ENCODE measurements at places on chromosomes 7 and 10.

DNA sequence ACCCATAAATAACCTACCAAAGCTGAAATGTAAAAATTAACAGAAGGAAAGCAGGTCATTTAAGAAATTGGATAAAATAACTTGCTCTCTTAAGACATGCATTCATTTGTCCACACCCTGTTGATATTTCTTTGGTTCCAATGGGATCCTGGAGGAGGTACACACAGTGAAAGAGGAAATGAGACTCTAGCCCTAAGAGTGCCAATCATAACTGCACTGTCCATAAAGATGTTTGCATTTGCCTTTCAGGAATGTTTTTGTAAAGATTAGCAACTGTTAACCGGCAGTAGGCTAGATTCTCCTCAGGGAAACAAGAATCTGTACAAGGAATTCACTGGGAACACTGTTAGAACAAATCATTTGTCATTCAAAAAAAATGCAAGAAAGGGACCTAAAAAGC is 61.0 kb downstream of the MEOX2 start:
- no peak for DNase-seq

DNA sequence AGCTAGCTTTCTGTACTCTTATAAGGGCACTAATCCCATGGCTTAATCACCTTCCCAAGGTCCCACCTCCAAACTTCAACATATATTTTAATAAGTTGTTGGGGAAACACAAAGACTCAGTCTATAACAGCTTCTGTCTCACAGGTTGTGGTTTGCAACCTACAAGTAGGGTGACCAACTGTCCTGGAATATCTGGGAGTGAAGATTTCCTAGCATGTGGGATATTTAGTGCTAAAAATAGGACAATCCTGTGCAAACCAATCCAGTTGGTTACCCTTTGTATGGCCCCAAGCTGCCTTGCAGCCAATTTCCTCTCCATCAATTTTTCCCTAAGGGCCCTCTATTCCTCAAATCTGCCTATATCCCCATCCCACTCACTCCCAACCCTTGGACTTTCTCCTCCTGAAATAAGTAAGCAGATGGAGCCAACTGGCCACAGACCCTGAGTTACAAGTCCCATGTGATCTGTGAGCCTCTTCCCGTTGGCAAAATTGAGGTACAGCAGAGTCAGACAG is 82.3 kb downstream of the FAM13C start:
- no peak for DNase-seq

DNA sequence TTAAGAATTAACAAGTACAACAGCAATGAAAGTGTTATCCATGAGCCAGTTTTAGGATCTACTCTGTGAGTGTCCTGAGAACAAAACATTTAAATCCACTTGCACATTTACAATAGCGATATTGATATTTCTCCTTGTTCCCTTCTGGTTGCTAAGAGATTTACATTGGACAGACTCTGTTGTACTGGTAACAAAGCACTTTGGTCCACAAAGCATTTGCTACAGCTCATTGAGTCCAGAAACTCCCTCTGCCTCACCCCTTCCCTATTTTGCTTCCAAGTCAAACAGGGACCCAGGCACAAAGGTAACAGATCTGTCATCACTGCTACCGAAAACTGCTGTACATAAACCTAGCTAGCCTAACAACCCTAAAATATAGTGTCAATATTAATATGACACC is 2.1 kb downstream of the ANK3 start:
- DNase-seq = no peak

GRCh38 chr7:24216576-24217125 is 67.3 kb upstream of the NPY start:
- DNase-seq = no peak

DNA sequence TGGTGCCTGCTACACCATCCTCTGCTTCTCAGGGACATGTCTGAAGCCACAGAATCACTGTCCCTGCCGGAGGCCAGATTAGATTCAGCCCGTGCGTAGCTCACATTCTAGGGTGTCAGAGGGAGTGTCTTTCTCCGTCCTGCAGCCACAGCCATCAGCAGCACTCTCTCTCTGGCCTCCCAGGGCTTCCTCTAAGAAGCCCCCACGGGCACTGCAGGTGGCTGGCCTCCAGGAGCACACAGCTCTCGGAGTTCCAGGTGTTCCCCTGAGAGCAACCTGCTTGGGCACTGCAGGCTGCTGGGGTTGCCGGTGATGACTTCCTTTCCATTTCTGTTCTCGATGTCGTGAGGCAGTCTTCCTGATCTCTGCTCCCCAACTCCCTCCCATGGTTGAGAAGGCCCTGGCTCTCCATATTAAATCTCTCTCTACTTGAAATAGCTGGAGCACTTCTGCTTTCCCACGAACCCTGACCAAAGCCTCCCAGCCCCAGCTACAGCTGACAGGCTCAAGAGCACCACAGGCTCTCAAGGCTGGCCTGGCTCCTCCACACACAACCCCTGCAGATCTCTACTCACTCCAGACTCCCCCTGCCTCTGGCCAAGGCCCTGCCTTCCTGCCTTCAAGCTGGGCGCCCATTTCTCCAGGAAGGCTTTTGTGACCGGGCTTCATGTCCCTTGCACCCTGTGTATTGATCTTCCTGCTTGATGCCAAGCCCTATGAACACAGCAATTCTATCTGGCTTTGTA is 49.0 kb upstream of the TMEM72 start:
- no peak for DNase-seq

DNA sequence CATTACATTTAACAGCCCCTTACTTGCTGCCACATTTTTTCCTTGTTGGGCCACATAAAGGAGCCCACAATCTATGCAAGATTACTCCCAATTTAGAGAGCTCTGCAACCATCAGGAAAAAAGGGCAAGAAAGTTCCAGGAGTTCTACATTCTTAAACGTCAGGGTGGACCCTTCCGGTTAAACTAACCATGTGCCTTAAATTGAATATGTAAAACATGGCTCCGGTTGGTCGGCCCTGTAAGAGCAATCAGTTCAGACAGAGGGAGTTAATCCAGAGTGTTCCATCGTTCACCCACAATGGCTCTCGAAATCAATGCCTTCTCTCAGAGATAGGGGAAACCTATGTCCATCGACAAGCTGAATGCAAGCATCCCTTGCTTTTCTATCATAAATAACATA is 253.7 kb upstream of the PFKP start:
- no peak for DNase-seq

DNA sequence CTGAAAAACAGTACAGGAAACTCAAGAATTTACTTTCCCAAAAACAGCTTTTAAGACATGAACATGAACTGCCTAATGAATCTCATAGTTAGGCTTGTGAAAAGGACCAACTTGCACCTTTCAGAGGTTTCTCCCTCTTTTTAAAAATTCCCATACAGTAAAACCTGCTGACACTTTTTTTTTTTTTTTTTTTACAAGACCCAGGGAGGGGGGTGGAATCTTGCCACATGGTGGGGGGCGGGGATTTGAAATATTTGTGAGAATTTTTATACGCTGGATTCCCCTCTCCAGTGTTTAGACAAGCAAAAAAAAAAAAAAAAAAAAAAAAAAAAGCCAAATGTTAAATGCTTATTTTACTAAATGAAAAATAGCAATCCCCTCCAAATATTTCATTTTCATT is 57.4 kb downstream of the HIBADH start:
- no peak for DNase-seq

DNA sequence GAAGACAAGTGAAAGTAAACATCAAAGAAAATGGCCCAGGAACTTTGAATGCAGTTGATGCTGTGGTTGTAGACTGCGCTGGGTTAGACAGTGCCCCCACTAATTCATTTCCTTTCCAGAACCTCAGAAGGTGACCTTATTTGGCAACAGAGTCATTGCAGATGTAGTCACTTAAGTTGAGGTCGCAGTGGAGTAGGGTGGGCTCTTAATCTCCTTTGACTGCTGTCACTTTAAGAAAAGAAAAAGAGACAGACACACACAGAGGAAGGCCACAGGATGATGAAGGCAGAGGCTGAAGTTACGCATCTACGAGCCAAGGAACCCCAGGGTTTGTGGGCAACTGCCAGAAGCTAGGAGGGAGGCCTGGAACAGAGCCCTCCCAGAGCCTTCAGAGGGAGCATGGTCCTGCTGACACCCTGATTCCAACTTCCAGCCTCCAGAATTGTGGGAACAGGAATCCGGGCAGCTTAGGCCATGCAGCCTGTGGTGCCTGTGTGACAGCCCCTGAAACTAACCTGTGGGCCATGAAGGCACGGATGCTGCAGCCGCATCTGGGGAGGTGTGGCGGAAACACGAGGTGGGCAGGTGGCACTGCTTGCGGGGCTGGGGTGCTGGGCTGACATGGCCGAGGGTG is 107.6 kb downstream of the PRKAG2 start:
- no peak for DNase-seq

Measured in stimulated activated CD4-positive, alpha-beta T cell treated with anti-CD3 and anti-CD28 coated beads, TNF-alpha, amount 100 ng/mL, for 4 hours (primary cell).